ENCODE measurements at places on chromosomes 4 and X.

DNA sequence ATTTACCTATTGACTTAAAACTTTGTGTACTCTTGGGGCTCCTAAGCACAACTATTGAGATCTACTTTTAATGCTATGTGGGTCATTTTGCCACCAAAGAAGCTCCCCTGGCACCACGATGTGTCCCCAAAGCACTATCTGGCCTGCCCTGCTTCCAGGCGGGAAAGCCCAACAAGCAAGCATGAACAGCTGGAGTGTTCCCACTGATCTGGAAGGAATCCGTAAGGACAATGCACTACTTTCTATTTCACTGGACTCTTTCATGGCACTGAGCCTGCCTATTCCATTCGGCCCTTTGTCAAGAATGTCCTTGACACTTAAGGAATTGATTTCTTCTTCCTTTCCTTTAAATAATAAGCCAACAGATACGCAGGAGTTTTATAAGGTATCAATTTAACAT is 38.8 kb downstream of the GRIA3 start:
- DNase-seq: no peak

- DNase-seq: no peak
These were observed 47.5 kb downstream of the CENPE start for GRCh38 chr4:103150677-103151076.

GRCh38 chr4:105149771-105150170 is 3.1 kb downstream of the TET2 start:
- DNase-seq: no peak

DNA sequence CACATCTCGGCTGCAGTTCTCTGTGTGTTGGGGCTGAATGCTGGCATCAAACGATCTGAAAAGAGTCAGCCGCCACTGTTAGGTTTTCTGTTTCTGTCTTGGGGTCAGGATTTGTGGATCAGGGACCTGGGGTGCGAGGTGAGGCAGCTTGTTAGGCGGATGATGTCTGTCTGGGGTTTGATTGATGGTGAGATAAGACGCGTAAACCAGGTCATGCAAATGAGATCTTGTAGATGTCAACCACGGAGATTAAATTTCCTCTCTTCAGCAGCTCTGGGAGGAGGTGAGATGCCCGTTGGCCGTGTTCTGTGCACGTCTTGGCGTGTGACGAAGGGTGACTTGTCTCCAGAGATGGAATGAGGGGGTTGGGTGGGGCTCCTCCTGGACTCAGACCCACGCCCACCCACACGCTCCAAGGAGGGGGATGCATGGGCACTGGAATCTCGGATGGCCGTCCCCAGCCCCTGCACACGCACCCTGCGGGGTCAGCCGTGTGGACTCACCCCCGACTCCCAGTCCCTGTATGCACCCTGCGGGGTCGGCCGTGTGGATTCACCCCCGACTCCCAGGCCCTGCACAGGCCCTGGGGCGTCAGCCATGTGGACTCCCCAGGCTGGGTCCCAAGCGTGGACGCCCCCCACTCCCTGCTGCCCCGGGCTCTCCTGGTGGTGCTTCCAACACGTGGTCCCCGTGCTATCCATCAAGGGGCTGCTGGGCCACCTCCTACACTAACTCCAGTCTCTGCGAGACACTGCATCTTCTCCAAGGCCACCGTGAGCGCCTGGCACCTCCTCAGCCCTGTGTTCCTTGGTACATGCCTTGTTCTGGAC is 16.0 kb upstream of the UVSSA start:
- peak; percentile 71 for DNase-seq
